ENCODE measurements at places on chromosomes 5 and 9.

DNA sequence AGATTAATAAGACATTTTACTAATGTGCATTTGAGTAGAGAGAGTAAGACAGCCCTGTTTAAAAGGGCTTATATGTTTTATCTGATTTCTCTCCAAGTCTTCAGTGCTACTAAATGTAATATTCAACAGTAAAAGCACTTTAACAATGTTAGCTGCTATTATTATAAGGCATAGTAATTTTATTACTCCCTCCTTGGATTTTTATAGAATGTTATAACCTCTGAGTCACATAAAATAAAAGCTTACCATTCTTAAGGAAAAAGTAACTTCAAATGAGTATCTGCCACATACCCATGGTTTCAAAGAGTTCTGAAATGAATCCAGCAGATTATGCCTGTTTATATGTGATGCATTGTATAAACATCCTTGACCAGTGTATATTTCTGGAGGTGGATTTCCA, 19.0 kb downstream of the SPDL1 start:
- peak; percentile 57 for DNase-seq

DNA sequence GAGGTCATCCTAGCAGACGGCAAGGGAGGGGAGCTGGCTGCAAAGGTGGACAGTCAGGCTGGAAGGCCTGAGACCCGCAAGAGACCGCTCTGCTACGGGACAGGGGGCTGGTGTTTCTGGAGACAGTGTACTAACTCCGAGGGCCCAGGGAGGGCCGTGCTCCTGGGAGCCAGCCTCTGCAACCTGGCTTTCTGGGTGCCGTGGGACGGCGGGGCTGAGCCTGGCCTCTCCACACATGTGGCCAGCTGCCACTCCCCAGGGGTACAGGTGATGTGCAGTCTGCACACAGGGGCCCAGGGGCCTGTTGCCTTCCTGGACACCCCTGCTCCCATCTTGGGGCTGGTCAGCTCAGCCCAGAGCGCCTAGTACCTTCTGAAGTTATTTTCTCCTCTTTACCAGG, 92.2 kb downstream of the MRPL36 start:
- no peak for DNase-seq

DNA sequence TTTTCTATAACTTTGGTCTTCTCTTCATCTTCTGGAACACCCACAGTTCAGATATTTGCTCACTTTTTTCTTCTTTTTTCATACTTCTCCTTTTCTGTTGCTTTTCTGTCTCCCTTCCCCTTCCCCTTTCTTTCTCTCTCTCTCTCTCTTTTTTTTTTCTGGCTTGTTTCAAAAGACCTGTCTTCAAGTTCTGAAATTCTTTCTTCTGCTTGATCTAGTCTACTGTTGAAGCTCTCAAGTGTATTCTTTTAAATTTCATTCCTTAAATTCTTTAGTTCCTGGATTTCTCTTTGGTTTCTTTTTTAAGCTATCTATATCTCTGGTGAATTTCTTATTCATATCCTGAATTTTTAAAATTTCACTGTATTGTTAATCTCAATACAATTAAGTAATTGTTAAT, 11.2 kb downstream of the ALG2 start:
- no peak for DNase-seq

DNA sequence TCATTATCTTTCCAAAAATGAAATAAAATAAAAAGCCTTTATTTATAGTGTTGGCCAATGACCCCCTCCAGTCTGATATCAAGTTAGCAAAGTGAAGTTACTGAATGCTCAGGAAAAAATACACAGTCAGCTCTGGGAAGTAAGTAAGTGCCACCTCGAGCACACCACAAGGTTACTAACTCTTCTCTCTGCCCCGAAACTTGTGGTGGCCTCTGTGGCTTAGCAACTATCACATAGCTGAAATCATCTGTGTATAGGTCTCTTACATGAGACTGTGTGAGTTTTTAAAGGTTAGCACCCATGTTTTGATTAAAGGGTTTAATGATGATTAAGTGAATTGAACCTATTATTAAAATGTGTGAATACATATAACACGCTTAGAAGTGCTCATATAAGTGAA, 161.4 kb upstream of the KLF4 start:
- DNase-seq, result no peak

GRCh38 chr5:129962506-129962905, 58.2 kb downstream of the CHSY3 start:
- no peak for DNase-seq

GRCh38 chr9:26339796-26340195, 552.8 kb downstream of the CAAP1 start:
- DNase-seq, result no peak

- no peak for DNase-seq
Observed at GRCh38 chr5:108102463-108102862, 279.4 kb downstream of the FBXL17 start.

GRCh38 chr9:32455738-32456137, 70.3 kb downstream of the RIGI start:
- no peak for DNase-seq

- peak; percentile 87 for DNase-seq
Observed at GRCh38 chr9:1208157-1208556, 158.0 kb downstream of the DMRT2 start.

DNA sequence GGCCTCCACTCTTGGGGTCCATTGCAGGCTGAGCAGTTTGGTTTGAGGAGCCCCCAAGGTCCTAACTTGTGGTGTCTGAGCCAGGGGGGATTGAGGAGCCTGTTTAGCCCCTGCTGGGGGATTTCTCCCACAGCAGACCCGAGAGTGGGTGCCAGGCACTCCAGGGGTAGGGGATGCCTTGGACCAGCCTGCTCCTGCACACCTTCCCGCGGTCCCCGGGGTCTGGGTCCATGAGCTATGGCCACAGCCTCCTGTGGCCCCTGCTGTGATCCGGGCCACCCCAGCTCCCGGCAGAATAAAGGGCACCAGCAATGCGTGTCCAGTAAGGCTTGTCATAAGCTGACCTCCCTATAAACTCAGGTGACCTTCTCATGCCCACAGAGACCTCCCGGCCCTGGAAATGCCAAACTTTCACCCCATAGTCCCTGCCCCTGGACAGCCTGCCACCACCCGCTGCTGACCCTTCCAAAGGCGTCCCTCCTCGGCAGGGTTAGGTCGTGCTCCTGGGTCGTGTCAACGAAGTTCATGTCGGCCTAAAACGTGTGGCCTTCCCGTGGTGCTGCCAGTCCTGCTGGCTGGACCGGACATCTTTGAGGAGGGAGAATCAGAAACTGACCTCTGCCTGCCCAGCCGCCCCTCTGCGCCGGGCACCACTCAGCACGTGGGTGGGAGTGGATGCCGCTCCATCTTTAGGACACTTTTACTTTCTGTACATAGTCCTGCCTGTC, 137.6 kb downstream of the MRPL36 start:
- no peak for DNase-seq

DNA sequence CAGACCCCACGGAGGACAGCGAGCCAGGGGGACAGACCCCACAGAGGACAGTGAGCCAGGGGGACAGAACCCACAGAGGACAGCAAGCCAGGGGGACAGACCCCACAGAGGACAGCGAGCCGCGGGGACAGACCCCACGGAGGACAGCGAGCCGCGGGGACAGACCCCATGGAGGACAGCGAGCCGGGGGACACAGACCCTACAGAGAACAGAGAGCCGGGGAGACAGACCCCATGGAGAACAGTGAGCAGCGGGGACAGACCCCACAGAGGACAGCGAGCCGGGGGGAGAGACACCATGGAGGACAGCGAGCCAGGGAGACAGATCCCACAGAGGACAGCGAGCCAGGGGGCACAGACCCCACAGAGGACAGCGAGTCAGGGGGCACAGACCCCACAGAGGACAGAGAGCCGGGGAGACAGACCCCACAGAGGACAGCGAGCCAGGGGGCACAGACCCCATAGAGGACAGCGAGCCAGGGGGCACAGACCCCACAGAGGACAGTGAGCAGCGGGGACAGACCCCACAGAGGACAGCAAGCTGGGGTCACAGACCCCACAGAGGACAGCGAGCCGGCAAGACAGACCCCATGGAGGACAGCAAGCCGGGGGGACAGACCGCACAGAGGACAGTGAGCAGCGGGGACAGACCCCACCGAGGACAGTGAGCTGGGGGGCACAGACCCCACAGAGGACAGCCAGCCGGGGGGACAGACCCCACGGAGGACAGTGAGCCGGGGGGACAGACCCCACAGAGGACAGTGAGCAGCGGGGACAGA, 4.4 kb upstream of the ZDHHC11 start:
- DNase-seq, result no peak

GRCh38 chr5:124962735-124963134, 216.3 kb upstream of the ZNF608 start:
- DNase-seq, result no peak

- DNase-seq, result no peak
Observed at GRCh38 chr9:24035816-24036215, 209.8 kb upstream of the ELAVL2 start.

- no peak for DNase-seq
Observed at GRCh38 chr5:137407090-137407489, 92.0 kb downstream of the SPOCK1 start.

DNA sequence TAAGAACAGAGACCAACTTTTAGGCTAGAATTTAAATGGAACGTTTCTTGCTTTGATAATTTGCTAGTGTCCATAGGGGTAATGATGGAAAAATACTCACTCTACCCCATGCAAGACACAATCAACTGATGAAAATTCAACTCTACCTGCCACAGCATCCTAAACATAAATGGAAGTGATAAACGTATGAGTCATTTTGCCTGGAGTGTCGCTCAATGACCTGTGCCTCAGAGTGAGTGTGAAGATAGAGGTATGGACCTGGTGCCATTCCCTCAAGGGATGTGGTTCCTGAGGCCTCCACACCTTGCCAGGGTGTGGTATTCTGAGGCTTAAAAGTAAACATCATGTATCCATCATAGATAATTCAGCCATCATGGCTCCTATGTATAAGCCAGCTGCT, 14.0 kb downstream of the ARL14EPL start:
- DNase-seq, result no peak

GRCh38 chr5:100834519-100834918, 68.6 kb downstream of the ST8SIA4 start:
- DNase-seq, result no peak

DNA sequence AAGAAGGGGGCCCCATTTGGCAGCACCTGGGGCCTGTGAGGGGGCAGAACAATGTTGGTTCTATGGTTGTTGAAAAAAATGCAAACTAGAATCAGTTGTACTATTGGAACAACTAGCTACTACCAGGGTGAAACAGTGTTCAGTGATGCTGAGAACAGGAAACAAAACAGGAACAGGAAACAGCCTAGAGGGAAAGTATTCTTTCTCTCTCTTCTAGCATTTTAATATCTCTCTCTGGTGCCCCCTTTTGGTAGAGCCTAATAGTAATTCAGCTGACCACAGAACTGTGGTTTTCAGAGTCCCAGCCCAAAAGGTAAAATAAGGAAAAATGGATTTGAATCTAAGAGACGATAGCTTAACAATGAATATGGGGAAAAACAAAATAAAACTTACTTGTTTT, 138.0 kb upstream of the KCNN2 start:
- peak; percentile 40 for DNase-seq

- DNase-seq, result no peak
Observed at GRCh38 chr5:115151208-115151805, 18.4 kb downstream of the TRIM36 start.

DNA sequence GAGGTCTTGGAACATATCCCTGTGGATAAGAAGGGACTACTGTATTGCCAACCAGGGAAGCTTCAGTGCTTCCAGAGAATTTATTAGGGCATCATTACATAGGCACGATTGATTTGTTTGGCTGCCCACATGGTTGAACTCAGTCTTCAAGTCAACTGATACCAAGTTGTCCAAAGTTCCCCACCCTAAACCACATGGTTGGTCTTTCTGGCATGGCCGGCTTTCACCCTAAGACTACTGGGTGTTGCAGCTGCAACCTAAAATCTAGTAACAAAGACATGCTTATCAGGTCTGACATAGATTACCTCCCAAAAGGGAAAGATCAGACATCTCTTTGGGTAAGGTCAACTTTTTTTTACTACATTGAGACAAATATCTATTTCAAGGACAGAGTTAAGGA, 37.0 kb downstream of the FAF2 start:
- no peak for DNase-seq

GRCh38 chr9:21969951-21970799, 24.0 kb downstream of the CDKN2A start:
- DNase-seq, result no peak

DNA sequence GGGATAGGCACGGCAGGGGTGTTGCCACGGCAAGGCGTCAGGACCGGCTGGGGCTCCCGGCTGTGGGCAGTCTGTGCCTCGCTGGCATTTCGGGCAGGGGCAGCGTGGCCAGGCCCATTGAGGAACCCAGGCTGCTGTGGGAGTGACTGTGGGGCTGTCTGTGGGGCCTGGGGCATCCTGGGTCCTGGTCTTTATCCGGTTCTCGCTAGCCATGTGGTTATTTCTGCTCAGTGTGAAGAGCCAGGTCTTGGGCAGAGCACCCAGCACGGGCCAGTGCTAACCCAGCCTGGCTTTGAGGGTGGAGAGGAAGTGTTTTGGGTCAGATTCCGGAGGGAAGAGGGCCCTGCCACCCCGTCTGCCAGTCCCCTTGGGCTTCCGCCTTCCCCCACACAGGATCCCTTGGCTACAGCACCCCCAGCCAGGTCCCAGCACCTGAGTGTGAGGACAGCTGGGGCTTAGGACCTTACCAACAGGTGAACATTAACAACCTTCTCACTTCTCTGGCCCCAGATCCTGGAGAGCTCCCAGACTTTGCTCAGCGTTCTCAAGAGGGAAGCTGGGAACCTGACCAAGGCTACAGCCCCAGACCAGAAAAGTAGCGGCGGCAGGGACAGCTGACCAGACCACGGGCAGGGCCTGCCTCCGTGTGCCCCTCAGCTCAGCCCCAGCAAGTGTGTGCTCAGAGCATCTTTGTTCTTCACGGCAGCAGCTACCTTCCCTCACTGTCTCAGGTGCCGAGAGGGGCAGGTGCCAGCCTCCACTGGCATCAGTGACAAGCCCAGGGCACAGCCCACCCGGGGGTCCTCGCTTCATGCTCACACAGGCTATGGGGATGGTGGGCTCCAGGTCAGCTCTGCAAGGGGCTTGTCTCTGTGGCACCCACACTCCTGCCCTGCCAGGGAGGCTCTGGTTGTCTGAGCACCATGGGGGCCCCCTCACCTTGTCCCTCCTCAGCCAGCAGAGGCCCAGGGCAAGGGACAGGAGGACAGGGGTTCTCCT, 1.1 kb downstream of the SSNA1 start:
- no peak for DNase-seq

- peak; percentile 37 for DNase-seq
Observed at GRCh38 chr5:10140195-10140973, 109.3 kb downstream of the ATPSCKMT start.
